ENCODE measurements at places on chromosomes 7 and 10. TPM values are rescaled to one million over a fixed set of nuclear protein-coding genes. Genes with fewer than 3 reads are reported as not detected.

DNA sequence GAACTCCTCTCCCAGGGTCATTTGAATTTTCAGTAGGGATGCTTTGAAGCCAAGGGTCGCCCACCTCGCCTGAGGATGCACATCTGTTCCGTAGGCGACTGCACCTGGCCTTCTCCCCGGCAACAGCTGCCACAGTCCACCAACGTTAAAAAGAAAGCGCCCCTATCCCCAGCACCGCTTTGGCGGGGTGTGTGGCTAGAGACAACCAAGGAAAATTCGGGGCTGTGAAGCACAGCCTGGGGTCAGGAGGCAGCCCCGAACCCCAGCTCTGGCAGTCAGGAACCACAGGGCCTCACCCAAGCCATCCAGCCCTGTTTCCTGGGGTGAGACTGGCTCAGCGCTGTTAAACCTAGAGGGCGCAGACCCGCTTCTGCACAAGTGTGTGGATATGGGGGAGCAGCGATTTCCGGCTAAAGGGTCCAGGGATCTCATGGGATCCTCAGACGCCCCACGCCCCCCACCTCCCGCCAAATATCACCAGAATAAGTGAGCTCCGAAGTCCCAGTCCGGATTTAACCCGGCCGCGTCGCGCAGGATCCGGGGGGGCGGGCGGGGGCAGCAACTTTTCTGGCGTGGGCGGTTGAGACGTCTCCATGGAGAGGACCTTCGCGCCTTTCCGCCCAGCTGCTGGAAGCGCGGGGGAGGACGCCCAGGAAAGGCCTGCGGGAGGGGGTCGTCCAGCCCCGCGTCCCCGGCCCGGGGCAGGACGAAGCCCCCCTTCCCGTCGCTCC lies 822 bp downstream of the ZC3HAV1L start:
- peaks cover 4% of the 10 kb centered on the region for H3K27me3 ChIP-seq
- H3K36me3 ChIP-seq: peaks cover 8% of the 10 kb centered on the region
- H3K4me3 ChIP-seq: peak overlapping the region; percentile 86
- peaks cover 18% of the 10 kb centered on the region for H3K4me1 ChIP-seq

- DNase-seq: no peak
- peaks cover 35% of the 10 kb centered on the region for H3K4me1 ChIP-seq
- H3K27me3 ChIP-seq: no peaks in the 10 kb centered on the region
- H3K27ac ChIP-seq: no peak overlapping the region
These were observed 9.9 kb upstream of the FAM180A start for GRCh38 chr7:135758531-135758932.

GRCh38 chr10:110008518-110009339 lies 945 bp downstream of the ADD3 start:
- H3K4me3 ChIP-seq: peak overlapping the region; percentile 97
- no peaks in the 10 kb centered on the region for H3K36me3 ChIP-seq

MYL10 gene
- not detected for total RNA-seq

GRCh38 chr10:6470894-6471618 lies 109.0 kb downstream of the PRKCQ start:
- no peak for DNase-seq
- peaks cover 20% of the 10 kb centered on the region for H3K36me3 ChIP-seq
- H3K27ac ChIP-seq: no peak overlapping the region

PPA1 gene
- total RNA-seq: 56.3 TPM

MCU gene
- 39.6 TPM for total RNA-seq

DNA sequence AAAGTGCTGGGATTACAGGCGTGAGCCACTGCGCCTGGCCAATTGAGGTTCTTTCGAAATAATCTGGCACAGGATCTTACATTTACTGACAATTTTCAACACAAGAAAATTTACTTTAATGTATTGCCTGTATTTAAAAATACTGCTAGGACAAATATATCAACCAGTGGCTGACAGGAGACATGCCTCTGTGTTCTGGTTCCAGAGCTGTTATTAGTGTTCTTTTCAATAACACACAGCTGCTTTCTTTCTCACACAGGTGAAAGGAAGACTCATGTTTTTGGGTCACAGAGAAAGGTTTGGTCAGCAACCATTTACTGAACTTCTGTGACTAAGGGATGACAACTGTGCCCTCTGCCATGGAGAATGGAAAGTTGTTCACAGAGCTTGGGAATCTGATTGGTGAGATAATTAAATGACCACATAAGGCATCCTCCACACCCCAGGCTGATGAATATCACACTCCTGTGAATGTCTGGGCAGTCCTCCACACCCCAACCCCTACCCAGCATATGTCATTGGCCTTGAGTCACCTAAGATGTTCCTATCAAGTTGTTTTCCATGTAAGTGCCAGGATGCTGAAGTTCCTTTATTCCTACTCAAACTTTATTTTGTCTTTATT lies 180.1 kb downstream of the RAPGEF5 start:
- DNase-seq: no peak
- H3K4me3 ChIP-seq: no peak overlapping the region

LAMB1 gene
- total RNA-seq: 453 TPM

GRCh38 chr10:87960230-87960629 lies 96.8 kb downstream of the PTEN start:
- no peak overlapping the region for H3K27ac ChIP-seq
- no peaks in the 10 kb centered on the region for H3K4me1 ChIP-seq
- H3K36me3 ChIP-seq: peaks cover 7% of the 10 kb centered on the region

GALNT11 gene
- total RNA-seq: 21.2 TPM

OPALIN gene
- total RNA-seq: not detected

SLC16A12 gene
- 0.21 TPM for total RNA-seq

DNA sequence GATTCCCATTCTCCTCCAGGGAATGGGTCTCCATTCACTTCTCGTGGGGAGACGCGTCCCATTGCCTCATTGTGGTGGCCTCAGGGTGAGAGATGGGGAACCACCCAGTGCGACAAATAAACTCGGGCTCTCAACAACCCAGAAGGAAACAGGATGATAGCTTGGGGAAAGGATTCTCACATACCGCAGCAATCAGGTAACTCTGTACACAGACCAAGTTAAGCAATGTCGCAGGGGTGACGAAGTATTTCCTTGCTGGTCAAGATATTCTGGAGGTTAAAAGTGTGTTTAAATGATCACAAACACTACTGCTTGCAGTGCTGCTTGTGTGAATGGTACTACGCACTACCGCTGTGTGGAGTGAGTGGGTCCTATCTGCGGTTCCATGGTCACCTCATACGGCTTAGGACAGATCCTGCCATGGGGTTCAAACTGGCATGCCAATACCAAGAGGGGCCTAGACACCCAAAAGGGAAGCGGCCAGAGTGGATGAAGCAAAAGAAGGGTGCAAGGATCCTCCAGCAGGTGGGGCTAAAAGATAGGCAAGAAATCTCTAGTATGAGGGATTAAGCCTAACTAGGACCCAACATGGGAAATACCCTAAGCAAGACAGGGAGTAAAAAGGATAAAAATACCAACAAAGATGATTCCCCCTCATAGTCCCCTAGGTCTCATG lies 143.8 kb upstream of the TMEM106B start:
- no peaks in the 10 kb centered on the region for H3K27me3 ChIP-seq
- no peaks in the 10 kb centered on the region for H3K4me1 ChIP-seq
- no peak overlapping the region for H3K4me3 ChIP-seq
- no peaks in the 10 kb centered on the region for H3K36me3 ChIP-seq
- H3K27ac ChIP-seq: no peak overlapping the region
- DNase-seq: peak; percentile 64

DNA sequence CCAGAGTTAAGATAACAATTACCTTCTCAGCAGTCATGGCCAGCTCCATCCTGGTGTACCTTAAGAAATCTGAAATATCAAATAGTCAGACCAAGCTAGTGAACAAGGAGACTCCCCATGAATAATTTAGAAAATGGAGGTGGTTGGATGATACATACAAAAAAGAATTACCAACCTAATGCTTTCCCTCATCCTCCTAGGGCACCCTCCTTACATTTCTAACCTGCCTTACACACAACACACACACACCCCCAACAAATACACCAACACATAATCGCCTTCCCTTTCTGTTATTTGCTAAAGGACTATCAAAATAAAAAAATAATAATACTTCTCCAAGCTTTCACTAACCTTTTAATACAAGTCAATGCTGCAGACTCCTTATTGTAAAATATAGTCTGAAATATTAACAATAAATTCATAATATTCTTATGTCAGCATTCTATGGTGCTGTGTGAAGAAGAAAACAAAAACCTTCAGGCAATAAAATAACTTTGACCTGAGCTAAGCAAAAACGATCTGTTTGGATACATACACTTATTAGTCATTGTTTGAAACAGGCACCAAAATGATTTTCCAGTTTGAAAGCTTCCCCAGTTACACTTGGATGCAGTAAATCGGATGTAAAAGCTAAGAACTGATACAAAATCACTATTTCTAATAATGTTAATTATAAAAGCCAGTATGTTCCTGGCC lies 3.4 kb downstream of the TWIST1 start:
- peaks cover 16% of the 10 kb centered on the region for H3K4me1 ChIP-seq
- H3K4me3 ChIP-seq: no peak overlapping the region
- H3K27me3 ChIP-seq: peaks cover 16% of the 10 kb centered on the region

DNA sequence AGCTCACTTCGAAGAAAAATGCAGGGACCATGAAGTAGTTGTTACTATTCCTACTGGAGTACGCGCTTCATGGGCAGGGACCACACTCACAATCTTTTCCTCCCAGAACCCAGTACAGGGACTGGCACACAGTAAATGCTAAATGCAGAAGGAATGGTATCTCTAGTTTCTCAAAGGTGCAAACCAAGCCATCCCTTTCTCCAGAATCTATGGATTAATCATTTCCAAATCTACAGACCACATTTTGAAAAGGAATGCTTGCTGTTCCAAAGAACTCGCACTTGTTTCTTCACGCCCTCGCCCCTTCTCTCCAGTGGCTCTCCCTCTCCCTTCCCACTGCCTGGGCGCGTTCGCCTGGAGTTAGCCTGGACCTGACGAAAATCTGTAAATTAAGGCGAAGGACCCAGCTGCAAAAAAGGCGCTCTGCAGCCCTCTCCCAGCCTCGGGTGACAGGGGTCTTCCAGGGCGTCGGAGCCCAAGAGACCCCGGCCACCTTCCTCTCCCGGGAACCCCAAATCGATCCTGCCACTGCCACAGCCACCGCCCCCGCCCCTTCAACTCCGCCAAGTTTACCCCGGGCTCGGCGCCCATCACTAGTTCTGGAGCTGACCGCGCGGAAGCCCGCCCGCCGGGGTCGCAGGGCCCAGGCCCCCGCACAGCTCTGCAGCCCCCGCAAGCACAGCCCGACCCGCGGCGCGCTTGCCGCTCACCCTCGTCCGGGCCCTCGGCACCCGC lies 527 bp downstream of the PDIA4 start:
- H3K27ac ChIP-seq: peak overlapping the region; percentile 90
- peaks cover 8% of the 10 kb centered on the region for H3K36me3 ChIP-seq

DNA sequence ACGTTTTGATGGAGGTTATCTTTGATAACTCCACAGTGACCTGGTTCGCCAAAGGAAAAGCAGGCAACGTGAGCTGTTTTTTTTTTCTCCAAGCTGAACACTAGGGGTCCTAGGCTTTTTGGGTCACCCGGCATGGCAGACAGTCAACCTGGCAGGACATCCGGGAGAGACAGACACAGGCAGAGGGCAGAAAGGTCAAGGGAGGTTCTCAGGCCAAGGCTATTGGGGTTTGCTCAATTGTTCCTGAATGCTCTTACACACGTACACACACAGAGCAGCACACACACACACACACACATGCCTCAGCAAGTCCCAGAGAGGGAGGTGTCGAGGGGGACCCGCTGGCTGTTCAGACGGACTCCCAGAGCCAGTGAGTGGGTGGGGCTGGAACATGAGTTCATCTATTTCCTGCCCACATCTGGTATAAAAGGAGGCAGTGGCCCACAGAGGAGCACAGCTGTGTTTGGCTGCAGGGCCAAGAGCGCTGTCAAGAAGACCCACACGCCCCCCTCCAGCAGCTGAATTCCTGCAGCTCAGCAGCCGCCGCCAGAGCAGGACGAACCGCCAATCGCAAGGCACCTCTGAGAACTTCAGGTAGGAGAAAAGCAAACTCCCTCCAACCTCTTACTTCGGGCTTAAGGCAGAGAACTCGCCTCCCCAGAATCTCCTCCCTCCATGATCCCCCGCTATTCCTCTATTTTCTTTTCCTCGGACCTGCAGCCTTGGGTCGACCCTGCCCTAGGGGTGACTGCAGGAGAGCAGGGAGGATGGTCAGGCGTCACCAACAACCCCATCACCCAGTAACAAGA lies at the start of gene SERPINE1:
SERPINE1 (plus strand) TSS at position 454 of the 809 bp plus-strand sequence. CDS start 1,290 bp downstream, outside the sequence.
- H3K4me1 ChIP-seq: peaks cover 30% of the 10 kb centered on the region
- H3K27ac ChIP-seq: peak within 1 kb of the TSS; percentile 94
- H3K4me3 ChIP-seq: no peak within 1 kb of the TSS
- H3K27me3 ChIP-seq: peaks cover 13% of the 10 kb centered on the region
- DNase-seq: peak; percentile 41

DNA sequence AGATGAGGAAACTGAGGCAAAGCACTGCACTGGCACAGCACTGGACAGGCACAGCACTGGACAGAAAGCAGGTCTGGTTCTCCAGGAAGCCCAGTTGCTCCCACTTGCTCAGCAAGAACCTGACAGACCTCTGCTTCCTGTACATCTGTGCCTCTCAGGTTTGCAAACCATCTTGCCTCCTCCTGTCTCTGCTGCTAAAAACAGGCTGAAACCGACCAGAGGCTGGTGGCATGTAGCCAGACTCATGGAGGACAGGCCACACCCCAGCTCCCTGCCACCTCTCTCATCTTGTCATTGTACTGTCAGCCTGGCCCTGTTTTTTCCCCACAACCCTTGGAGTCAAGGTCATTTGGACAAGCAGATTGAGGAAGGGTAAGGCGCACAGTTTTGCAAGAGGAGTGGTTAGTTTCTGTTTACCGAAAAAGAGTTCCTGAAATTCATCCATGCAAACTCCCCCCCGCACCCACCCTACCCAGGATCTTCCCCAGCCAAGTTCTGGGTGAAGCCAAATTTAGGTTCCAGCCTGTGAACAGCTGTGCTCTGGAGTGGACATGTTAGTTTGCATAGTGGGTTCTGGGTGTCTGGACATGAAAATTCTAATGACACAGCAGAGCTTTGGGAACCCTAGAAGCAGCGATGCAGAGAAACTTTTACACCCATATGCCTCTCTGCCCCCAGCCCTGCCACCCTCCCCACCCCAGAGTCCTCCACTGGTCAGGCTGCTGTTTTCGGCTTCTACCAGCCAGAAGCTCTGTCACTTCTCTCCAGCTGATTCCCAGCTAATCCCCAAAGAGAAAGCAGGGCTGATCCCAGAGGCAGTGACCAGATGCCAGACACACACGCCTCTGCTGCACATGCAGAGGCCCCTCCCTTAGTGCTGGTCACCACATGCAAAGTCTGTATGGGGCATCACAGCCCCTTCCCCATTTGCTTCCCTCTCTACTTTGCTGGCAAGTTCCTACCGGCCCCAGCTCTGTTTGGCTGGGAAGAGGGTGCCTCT lies 8.5 kb upstream of the C10orf105 start:
- DNase-seq: no peak
- H3K27me3 ChIP-seq: peaks cover 2% of the 10 kb centered on the region
- no peak overlapping the region for H3K4me3 ChIP-seq
- H3K36me3 ChIP-seq: peaks cover 4% of the 10 kb centered on the region
- no peak overlapping the region for H3K27ac ChIP-seq

GRCh38 chr7:123849855-123850254 lies 4.9 kb downstream of the HYAL4 start:
- H3K27ac ChIP-seq: no peak overlapping the region
- peaks cover 4% of the 10 kb centered on the region for H3K36me3 ChIP-seq
- no peak for DNase-seq
- H3K4me3 ChIP-seq: no peak overlapping the region
- peaks cover 6% of the 10 kb centered on the region for H3K27me3 ChIP-seq
